ENCODE measurements at places on chromosomes 1 and 21.

DNA sequence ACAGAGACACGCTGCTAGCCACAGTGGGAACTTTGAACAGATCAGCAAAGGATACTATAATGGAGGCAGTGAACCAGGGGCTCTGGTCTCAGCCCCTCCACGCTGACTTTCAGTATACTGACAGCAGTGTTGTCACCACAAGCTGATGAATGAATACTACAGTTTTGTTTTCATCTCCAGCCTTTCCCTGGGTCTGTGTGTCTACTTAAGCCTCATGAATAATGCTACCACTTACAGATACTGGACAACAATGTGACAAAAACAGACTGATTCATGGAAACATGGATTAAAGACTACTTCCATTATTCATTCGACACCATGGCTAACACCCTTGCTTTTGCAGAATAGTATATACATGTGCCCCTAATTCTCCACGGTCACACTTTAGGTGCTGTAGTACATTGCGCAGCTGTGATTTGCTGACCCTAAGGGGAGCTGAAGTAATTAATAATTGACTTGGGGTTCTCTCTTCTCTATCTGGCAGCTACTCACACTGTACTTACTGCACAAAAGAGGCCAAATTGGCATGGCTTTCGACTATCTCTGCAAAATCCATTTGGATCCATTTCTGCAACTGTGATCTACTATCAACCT, 203.2 kb upstream of the LYPLAL1 start:
- DNase-seq, result no peak

- DNase-seq, result no peak
Measured at GRCh38 chr1:231286603-231287002, 45.6 kb downstream of the GNPAT start.

- peak; percentile 7 for DNase-seq
Measured at GRCh38 chr1:72122099-72122880, 160.0 kb downstream of the NEGR1 start.

- no peak for DNase-seq
Measured at GRCh38 chr1:221712776-221713431, 29.0 kb downstream of the DUSP10 start.

GRCh38 chr1:204282761-204283221, 69.0 kb upstream of the GOLT1A start:
- no peak for DNase-seq

DNA sequence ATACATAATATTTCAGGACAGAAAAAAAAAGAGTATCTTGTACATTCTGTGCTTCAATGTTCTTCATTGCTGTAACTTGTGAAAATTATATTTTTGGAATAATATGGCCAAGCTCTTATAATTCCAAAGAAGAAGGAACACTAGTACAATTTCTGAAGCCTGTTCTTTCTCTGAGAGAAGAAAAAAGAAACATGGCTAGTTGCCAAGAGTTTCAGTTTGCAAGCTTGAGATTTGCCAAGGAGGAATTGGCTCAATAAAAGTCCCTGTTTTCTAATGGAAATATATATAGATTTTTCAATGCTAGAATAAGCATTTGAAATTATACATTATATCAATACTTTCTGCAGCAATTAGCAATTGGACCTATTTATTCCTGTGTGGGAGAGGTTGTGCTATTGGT, 285.2 kb upstream of the NEGR1 start:
- peak; percentile 2 for DNase-seq

DNA sequence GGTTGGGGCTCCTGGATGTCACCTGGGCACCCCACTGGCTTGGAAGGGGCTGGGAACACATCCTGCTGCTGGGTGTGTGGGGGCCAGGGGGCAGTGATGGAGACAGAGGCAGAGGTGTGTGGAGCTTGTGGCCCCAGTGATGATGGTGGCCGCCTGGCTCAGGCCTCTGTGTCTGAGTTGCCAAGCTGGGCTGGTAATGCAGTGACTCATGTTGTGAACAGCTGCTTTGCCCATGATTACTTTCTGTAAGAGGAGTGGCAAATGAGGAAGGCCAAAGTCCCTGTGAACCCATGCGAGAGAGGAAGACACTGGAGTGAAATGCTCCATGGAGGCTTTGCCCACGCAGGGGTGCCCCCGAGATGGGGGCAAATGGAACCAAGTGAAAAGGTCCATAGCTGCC, 86.8 kb downstream of the KCNJ6 start:
- no peak for DNase-seq

DNA sequence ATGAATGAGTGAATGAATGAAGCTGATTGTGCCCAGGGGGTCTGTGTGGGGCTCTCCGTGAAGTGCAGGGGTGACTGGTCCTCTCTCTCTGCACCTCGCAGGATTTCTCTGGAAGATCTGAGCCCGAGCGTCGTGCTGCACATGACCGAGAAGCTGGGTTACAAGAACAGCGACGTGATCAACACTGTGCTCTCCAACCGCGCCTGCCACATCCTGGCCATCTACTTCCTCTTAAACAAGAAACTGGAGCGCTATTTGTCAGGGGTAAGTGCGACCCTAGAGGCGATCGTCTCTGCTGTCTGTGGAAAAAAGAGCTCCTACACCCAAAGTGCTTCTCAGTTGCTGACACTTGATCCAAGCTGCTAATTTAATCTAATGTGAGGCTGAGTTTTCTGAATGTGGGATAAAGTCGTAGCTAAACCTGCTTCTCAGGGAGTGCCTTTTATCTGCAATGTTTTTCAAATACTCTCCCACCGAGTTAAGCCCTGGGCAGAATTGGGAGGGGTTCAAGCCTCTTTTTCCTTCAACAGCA, 101.7 kb downstream of the HUNK start:
- no peak for DNase-seq

- no peak for DNase-seq
Measured at GRCh38 chr1:100736324-100736723, 16.8 kb downstream of the VCAM1 start.

- no peak for DNase-seq
Measured at GRCh38 chr1:29546496-29546895, 310.2 kb downstream of the PTPRU start.

DNA sequence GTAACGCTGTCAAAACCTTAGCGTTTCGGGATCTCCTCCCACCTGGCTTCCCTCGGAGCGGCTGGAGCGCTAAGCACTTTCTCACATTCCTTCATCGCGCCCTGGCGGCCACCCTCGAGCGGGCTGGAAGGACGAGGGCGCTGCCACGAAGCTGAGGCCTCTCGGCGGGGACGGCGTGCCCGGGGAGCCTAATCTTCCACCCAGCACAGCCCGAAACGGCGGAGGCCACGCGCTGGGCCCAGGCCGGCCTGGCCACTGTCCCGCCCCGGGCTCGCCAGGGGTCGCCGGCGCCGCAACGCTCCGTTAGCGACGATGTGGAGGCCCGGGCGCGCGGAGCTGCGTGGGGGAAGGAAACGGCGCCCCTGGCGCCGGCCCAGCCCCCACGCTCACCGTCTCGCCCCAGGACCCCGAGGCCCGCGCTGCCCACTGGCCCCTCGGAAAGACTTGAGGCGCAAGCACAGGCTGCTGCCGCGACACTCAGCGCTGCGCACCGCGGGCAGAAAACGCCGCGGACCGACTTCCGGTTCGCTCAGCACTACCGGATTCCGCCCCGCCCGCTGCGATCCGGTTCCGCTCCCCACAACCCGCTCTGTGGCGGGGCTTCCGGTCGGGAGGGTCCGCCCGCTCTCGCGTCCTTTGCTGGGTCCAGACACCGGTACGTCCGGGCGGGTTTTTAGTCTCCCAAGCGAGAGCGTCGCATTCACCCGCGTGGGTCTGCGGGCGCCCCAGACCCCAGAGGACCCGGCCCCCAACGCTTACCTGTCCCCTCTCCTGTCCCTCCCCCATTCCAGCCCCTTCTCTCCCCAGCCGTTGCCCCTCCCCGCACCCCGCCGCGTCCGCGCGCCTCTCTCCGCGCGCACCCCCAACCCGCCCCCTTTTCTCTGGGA, at the start of gene YBEY:
Gene YBEY (plus strand): TSS at position 582 of the 887 bp plus-strand sequence. CDS start 572 bp downstream, outside the sequence.
- DNase-seq, result peak; percentile 59

- no peak for DNase-seq
Measured at GRCh38 chr1:145777357-145778145, 46.3 kb downstream of the RNF115 start.

- DNase-seq, result no peak
Measured at GRCh38 chr1:155170101-155170785, 2.9 kb downstream of the KRTCAP2 start.

DNA sequence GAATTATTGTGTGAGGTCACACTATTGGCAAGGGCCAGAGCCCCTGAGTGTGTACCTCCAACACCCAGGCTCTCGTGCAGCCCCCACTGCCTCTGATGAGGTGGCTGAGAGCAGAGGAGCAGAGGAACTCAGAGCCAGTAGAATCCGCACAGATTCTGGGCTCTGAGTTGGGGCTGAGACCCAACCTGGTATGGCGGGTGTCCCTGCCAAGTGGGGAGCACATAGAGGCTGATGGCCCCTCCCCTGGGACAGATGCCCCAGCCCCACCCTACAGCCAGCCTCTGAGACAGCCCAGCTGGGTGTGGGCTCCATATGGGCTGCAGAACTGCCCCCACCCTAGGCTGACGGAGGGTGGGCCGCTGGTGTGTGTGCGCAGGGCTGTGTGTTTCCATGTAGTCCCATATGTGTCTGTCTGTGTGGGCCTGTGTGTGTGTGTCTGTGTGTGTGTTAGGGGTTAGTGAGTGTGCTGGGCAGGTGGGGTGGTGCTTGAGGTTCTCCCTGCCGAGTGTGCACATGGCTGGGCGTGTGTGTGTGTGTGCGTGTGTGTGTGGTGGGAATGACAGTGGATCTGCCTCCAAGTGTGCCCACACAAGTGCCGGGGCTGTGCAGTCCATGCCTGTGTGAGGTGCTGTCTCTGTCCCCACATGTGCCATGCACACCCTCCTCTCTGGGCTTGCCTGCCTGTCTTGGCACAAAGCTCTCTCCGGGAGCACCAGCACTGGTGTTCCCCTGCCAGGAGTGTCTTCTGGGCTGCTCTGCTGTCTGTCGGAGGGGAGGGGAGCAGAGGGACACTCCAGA, 24.4 kb downstream of the FOXO6 start:
- DNase-seq, result no peak

GRCh38 chr1:35030756-35031446, 844 bp downstream of the ZMYM6 start:
- DNase-seq, result no peak

DNA sequence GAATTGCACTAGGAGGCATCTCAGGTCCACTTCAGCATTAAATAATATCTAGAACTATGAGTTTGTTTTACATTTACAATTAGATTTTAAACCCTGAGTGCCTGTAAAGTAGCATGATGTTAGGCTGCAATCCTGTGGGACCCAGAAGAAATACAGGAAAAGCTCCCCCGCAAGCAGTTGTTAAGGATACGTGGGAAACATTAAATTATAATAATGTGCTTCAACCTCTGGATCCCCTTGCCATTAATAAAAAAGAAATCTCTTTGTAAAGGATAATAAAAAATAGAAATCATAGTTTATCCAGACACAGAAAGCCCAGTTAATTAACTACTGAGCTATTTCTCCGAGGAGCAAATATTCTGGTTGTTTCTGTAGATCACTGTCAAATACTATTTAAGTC, 106.0 kb downstream of the PCNX2 start:
- no peak for DNase-seq

GRCh38 chr1:231236208-231236591, 4.8 kb upstream of the GNPAT start:
- DNase-seq, result no peak

DNA sequence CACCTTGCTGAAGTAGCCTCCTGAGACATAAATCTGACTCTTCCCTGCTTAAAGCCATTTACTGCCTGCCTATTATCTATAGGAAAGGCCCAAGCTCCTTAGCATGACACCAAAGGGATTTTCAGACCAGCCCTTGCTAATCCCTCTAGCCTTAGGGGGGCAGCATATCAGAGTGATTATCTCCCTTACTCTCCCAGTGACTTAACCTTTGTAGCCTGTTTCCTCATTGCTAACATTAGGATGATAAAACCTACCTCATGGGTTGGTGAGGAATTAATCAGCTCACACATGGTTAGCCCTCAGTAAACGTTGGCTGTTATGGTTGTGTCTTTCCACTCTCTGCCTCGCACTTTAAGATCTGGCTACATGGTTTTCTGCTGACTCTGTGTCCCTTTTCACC, 70.1 kb downstream of the ROR1 start:
- DNase-seq, result no peak

DNA sequence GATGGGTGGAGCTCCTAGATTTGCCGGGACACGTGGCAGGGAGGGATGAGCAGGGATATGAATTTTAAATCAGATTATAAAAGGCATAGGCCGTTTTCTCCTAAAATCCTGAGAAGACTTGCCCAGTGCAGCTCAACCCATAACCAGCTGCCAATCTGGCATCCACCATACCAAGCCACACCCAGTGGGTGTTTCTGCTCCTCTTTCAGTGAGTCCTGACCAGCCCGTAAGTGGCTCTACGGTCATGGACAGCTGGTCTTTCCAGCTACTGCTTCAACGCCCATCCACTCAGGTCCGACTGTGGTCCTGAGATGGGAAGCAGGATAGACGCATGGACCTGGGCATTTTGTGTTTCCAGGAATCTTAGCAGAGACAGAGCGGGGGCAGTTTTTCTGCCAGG, 107.2 kb downstream of the LAMC2 start:
- no peak for DNase-seq

DNA sequence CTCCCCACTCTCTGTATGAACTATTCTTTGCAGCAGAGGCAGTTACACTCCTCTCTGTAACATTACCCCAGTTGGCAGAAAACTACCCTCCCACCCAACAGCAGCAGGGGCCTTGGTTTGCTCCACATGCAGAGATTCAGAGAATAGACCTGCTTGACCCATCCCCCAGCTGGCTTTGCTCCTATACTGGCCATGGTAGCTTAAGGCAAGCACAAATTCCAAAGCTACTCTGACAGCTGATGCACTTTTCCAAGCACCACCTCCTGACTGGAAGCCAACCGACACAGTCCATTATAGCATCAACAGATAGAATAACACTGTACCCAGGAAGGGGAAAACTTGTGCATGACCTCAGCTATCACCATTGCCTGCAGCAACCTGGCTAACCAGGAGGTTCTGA, 846.5 kb upstream of the NCAM2 start:
- DNase-seq, result no peak

DNA sequence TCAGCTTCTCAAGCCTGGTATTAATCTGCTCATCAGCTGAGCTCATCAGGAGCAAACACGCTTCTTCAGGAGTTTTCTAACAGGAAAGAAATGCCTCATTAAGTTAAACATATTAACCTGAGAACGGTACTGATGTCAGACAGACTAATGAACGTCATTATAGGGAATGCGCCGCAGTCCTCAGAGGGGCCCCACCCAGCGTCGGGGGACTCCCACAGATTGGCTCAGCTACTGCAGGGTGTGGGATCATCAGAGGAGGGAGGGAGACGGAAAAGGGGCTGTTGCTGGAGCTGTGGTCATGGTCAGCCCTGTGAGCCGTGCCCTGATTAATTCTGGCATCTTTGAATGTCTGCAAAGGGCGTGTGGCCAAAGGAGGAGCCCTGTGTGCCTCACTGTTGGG, 348.5 kb downstream of the PTPRU start:
- no peak for DNase-seq
